CD8-positive, alpha-beta T cell (primary cell): ENCODE measurements at places on chromosomes 4 and X.

- no peak for DNase-seq
Observed at GRCh38 chr4:177511611-177512010, 69.4 kb upstream of the AGA start.

DNA sequence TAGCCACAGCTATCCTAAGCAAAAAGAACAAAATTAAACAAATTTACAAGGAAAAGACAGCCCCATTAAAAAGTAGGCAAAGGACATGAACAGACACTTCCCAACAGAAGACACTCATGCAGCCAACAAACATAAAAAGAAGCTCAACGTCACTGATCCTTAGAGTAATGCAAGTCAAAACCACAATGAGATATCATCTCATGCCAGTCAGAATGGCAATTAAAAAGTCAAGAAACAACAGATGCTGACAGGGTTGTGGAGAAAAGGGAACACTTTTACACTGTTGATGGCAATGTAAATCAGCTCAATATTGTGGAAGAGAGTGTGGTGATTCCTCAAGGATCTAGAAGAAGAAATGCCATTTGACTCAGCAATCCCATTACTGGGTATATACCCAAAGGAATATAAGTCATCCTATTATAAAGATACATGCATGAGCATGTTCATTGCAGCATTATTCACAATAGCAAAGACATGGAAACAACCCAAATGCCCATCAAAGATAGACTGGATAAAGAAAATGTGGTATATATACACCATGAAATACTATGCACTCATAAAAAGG, 163.0 kb upstream of the TET2 start:
- no peak for DNase-seq

GRCh38 chrX:100850317-100850716, 23.8 kb downstream of the NOX1 start:
- no peak for DNase-seq

DNA sequence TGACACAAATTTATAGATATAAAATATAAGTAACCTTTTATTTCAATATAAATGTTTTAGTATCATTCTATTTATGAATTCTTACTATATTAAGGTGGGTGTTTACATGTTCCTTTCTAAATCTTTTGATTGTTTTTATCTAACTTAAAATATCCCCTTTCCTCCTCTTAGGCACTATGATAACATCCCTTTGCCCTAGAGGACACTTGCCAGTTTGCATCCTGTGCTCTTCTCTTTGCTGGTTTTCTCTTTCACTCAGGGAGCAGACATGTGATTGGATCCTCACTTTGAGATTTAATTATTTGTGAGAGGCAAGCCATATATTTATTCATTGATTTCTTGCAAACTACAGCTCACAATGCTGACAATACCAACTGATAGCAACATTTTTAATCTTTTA, 16.2 kb downstream of the LRIT3 start:
- no peak for DNase-seq

GRCh38 chr4:11704186-11704830, 275.6 kb upstream of the HS3ST1 start:
- no peak for DNase-seq

GRCh38 chr4:129335276-129335675, 239.3 kb downstream of the C4orf33 start:
- no peak for DNase-seq

DNA sequence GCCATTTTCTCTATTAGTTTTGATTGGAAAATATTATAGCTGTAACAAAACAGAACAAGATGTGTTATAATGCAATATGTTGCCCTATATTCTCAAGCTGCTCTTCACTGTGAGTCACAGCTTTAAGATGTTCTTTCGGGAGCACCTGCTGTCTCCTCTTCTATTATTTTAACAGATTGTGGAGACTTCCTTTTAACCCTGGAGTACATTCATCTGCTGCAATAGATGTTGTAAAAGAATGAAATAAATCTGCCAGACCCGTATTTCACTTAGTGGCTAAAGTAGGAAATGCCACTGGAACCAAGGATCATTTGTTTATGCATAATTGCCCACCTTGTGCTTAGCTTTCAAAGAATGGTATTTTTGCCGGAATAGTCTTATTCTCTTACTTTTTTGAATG, 11.1 kb downstream of the LSM6 start:
- no peak for DNase-seq

GRCh38 chr4:57148177-57148576, 38.0 kb upstream of the IGFBP7 start:
- DNase-seq, result no peak

DNA sequence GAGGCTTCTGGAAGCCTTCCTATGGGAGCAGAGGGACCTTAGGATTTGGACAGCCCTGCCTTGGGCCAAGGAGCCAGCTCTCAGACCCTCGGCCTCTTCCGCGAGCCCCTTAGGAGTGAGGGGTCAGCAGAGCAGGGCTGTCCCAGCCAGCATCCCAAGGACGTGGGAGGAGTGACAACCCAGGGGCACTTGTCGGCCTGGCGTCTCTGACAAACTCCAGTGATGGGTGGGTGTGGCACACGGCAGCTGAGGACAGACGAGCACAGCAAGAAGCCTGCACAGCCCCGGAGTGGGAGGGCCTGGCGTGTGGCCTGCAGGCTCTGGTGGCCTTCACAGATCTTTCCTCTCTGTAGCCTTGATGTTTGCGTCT, 11.6 kb upstream of the TNIP2 start:
- no peak for DNase-seq

DNA sequence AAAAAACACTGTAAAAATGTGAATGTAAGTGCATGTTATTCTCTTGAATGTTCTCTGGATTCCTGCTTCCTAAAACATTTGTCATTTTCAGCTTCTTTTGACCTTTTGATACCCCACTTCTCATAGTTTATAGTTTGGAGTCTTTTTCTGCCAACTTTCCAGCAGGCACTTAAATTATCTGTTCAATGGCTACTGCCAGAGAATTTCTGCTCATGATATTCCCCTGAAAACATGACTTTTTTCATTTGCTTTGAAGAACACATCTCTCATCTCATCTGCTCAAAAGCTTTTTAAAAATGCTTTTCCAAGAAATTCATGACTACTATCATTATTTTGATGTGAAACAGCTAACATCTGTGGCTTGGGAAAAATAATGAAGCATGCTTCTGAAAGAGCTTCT, 269.7 kb upstream of the PCDH7 start:
- no peak for DNase-seq

DNA sequence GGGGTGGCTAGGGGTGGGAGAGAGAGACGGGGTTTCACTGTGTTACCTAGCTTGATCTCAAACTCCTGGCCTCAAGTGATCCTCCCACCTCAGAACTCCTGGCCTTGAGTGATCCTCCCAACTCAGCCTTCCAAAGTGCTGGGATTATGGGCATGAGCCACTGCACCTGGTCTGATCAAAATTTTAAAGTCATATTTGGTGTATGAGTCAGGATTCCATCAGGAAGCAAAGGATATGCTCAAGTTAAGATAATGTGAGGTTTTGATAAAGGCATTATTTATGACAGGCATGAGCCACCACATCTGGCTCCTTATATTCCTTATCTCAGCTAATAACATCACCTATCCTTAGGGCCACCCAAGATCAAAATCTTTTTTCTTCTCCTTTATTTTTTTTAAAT, 182.0 kb downstream of the SLC4A4 start:
- no peak for DNase-seq

- no peak for DNase-seq
Observed at GRCh38 chr4:14233126-14233525, 605.6 kb upstream of the BOD1L1 start.
